Keratinocyte (primary cell): ENCODE measurements at places on chromosomes 1 and 21.

DNA sequence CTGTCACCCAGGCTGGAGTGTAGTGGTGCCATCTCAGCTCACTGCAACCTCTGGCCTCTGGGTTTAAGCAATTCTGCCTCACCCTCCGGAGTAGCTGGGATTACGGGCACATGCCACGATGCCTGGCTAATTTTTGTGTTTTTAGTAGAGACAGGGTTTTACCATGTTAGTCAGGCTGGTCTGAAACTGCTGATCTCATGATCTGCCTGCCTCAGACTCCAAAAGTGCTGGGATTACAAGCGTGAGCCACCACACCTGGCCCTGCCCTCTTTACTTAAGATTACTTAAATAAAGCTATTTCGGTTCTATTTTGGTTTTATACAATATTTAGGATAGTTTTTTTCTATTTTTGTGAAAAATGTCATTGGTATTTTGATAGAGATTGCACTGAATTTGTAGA is 15.3 kb upstream of the KCTD3 start:
- DNase-seq, result no peak
- no peak overlapping the region for H3K27ac ChIP-seq
- no peaks in the 10 kb centered on the region for H3K27me3 ChIP-seq

DNA sequence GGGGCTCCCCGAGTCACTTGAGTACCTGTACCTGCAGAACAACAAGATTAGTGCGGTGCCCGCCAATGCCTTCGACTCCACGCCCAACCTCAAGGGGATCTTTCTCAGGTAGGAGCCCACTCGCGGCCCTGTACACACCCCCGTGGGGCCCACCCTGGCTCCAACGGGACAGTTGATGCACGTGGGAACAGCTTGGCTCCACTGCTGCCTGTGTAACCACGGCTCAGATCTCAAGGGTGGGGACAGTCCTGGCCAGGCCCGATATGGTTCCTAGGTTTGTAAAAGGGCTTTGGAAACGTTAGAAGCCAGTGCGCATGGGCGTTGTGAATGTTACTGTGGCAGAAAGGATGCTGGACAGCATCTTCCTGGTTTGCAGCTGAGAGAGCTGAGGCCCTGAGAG is 18.8 kb downstream of the PODN start:
- no peaks in the 10 kb centered on the region for H3K36me3 ChIP-seq
- H3K4me3 ChIP-seq, result no peak overlapping the region
- H3K27me3 ChIP-seq, result peaks cover 5% of the 10 kb centered on the region
- no peaks in the 10 kb centered on the region for H3K4me1 ChIP-seq

GRCh38 chr1:172070055-172070454 is 228.8 kb downstream of the DNM3 start:
- no peaks in the 10 kb centered on the region for H3K36me3 ChIP-seq
- no peak overlapping the region for H3K4me3 ChIP-seq
- H3K27ac ChIP-seq, result no peak overlapping the region
- no peak for DNase-seq

DNA sequence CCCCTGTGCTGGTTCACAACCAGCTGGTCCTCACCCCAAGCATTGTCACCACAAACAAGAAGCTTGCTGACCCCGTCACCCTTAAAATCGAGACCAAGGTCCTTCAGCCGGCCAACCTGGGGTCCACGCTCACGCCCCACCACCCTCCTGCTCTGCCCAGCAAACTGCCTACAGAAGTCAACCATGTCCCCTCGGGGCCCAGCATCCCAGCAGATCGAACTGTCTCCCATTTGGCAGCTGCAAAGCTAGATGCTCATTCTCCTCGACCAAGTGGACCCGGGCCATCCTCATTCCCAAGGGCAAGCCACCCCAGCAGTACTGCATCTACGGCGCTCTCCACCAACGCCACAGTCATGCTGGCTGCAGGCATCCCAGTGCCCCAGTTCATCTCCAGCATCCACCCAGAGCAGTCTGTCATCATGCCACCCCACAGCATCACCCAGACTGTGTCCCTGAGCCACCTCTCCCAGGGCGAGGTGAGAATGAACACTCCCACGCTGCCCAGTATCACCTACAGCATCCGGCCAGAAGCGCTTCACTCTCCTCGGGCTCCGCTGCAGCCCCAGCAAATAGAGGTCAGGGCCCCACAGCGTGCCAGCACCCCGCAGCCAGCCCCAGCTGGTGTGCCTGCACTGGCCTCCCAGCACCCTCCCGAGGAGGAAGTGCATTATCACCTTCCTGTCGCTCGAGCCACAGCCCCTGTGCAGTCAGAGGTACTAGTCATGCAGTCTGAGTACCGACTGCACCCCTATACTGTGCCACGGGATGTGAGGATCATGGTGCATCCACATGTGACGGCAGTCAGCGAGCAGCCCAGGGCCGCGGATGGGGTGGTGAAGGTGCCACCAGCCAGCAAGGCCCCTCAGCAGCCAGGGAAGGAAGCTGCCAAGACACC is 40.6 kb downstream of the ZBTB17 start:
- no peaks in the 10 kb centered on the region for H3K27me3 ChIP-seq
- no peak for DNase-seq
- no peak overlapping the region for H3K4me3 ChIP-seq

GRCh38 chr1:15417059-15417934 is 7.6 kb downstream of the EFHD2 start:
- peaks cover 44% of the 10 kb centered on the region for H3K4me1 ChIP-seq
- H3K27ac ChIP-seq, result peak overlapping the region; percentile 92
- no peak for DNase-seq

DNA sequence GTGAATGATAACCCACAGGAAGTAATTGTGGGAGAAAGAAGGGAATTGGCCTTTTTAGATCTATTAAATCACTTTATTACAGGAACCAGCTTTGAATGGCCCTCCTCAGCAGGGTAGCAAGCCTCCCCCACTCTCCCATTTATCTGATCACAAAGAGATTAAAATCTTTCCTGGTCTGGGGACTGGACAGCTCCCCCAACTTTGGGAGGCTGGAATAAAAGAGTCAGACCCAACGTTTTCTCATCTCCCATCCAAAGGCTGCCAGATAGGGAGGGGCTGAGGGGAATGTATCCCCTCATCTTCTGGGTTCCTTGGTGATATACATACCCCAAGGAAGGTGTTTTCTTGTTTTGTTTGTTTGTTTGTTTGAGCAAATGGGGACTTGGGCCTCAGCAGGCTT is 2.4 kb downstream of the LIN28A start:
- no peak overlapping the region for H3K27ac ChIP-seq
- peaks cover 6% of the 10 kb centered on the region for H3K4me1 ChIP-seq
- H3K4me3 ChIP-seq, result no peak overlapping the region
- peaks cover 72% of the 10 kb centered on the region for H3K27me3 ChIP-seq

- H3K27me3 ChIP-seq, result no peaks in the 10 kb centered on the region
- peaks cover 12% of the 10 kb centered on the region for H3K4me1 ChIP-seq
- H3K4me3 ChIP-seq, result no peak overlapping the region
- H3K36me3 ChIP-seq, result no peaks in the 10 kb centered on the region
Measured at GRCh38 chr1:33466159-33466558, 6.3 kb upstream of the ZSCAN20 start.

- H3K36me3 ChIP-seq, result no peaks in the 10 kb centered on the region
- no peak for DNase-seq
- H3K4me1 ChIP-seq, result peaks cover 4% of the 10 kb centered on the region
- H3K27ac ChIP-seq, result no peak overlapping the region
- no peaks in the 10 kb centered on the region for H3K27me3 ChIP-seq
Measured at GRCh38 chr1:185998391-185998790, 264.2 kb downstream of the HMCN1 start.

- no peak overlapping the region for H3K4me3 ChIP-seq
- no peaks in the 10 kb centered on the region for H3K4me1 ChIP-seq
- no peaks in the 10 kb centered on the region for H3K27me3 ChIP-seq
- H3K27ac ChIP-seq, result no peak overlapping the region
- no peak for DNase-seq
- no peaks in the 10 kb centered on the region for H3K36me3 ChIP-seq
Measured at GRCh38 chr1:42974767-42975437, 16.2 kb upstream of the SLC2A1 start.

- H3K36me3 ChIP-seq, result no peaks in the 10 kb centered on the region
- H3K27ac ChIP-seq, result no peak overlapping the region
- DNase-seq, result no peak
- no peaks in the 10 kb centered on the region for H3K4me1 ChIP-seq
- peaks cover 3% of the 10 kb centered on the region for H3K27me3 ChIP-seq
Measured at GRCh38 chr1:153420306-153420705, 4.0 kb downstream of the S100A7A start.

DNA sequence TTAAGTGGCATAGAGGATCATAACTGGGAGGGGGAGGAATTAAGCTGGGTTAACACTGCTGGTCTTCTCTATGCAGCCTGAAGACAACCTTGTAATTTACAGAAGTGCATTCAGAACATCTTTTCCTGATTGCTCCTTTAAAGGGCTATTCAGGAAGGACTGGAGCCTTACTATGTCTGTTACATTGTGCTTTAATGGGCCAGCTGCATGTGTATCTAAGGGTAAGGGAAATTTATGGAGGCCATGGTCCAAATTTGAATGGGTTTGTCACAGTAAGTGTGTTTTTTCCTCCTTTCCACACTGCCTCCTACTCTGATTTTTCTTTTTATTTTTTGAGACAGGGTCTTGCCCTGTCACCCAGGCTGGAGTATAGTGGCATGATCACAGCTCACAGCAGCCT is 19.6 kb downstream of the C1orf21 start:
- no peaks in the 10 kb centered on the region for H3K27me3 ChIP-seq
- H3K4me3 ChIP-seq, result no peak overlapping the region
- no peaks in the 10 kb centered on the region for H3K36me3 ChIP-seq
- H3K27ac ChIP-seq, result no peak overlapping the region
- H3K4me1 ChIP-seq, result peaks cover 19% of the 10 kb centered on the region
- DNase-seq, result no peak

- H3K4me1 ChIP-seq, result no peaks in the 10 kb centered on the region
- H3K36me3 ChIP-seq, result no peaks in the 10 kb centered on the region
- DNase-seq, result no peak
Measured at GRCh38 chr1:68111519-68112436, 61.4 kb upstream of the DIRAS3 start.

GRCh38 chr1:237482777-237483176 is 407.9 kb downstream of the ZP4 start:
- DNase-seq, result no peak
- H3K36me3 ChIP-seq, result no peaks in the 10 kb centered on the region
- H3K27ac ChIP-seq, result no peak overlapping the region
- no peak overlapping the region for H3K4me3 ChIP-seq
